ENCODE measurements at places on chromosomes 1 and 21. TPM values are rescaled to one million over a fixed set of nuclear protein-coding genes. Genes with fewer than 3 reads are reported as not detected.

GRCh38 chr1:177270863-177271262, 100.1 kb downstream of the BRINP2 start:
- ATAC-seq = no peak

- no peak for ATAC-seq
These were observed 117.3 kb upstream of the IRF2BP2 start for GRCh38 chr1:234727018-234727940.

DNA sequence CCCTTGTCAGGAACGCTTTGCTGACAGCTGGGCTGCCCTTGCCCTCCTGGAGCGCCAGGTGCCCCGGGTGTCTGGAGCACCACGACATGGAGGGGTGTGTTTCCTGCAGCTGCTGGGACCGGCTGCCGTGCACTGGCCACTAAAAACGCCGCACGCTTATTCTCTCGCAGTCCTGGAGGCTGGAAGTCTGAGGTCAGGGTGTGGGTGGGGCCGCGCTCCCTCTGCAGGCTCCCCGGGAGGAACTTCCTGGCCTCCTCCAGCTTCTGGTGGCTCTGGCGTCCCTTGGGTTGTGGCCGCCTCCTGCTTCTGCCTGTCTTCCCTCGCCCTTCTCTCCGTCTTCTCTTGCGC, 28.0 kb upstream of the PLCH2 start:
- no peak for ATAC-seq

- no peak for ATAC-seq
These were observed 5.1 kb downstream of the ECHDC2 start for GRCh38 chr1:52916241-52916975.

GRCh38 chr1:10794724-10795275, 1.6 kb downstream of the CASZ1 start:
- no peak for ATAC-seq

- no peak for ATAC-seq
These were observed 43.0 kb downstream of the SLC19A1 start for GRCh38 chr21:45499201-45499750.

DNA sequence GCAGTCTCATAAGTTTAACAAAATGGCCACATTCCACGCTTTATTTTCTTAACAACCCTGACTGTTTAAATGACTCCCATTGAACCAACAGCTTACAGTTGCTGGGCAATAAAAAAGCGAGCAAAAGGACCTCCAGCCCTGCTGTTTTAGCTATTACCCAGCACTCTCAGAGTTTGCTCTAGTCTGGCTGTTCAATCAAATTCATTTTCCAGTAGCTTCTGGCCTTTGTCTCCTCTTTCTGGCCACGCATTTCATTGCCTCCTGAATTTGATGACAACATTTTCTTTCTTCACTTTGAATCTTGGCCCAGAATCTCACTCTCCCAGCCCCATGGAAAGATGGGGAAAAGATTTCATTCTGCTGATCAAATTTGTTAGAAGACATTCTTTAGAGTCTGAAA, 44.1 kb upstream of the DOCK7 start:
- peak; percentile 93 for ATAC-seq

DNA sequence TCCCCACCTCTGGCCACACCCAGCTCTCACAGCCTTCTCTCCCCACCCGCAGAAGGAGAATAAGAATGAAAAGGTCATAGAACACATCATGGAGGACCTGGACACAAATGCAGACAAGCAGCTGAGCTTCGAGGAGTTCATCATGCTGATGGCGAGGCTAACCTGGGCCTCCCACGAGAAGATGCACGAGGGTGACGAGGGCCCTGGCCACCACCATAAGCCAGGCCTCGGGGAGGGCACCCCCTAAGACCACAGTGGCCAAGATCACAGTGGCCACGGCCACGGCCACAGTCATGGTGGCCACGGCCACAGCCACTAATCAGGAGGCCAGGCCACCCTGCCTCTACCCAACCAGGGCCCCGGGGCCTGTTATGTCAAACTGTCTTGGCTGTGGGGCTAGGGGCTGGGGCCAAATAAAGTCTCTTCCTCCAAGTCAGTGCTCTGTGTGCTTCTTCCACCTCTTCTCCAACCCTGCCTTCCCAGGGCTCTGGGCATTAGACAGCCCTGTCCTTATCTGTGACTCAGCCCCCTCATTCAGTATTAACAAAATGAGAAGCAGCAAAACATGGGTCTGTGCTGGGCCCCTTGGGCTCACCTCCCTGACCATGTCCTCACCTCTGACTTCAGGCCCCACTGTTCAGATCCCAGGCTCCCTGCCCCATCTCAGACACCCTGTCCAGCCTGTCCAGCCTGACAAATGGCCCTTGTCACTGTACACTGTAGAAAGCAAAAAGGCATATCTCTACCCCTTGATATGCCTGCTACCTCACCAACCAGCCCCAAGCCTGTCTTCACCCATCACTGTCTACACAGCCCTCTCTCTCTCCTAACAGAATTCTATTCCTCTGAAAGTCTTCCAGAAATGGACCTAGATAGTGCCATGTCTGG, 3.2 kb downstream of the S100A9 start:
- no peak for ATAC-seq

- ATAC-seq = no peak
These were observed 36.0 kb downstream of the WNT2B start for GRCh38 chr1:112544751-112545150.

GRCh38 chr1:50981741-50982140, 11.7 kb downstream of the CDKN2C start:
- ATAC-seq = no peak

NR0B2 gene
- total RNA-seq = not detected

HJV gene
- total RNA-seq = 0.11 TPM

TMEM240 gene
- total RNA-seq = 13.9 TPM

RAVER2 gene
- total RNA-seq = 16.9 TPM

DNAJC28 gene
- total RNA-seq = 4.2 TPM

All from motor neuron (in vitro differentiated cells).